ENCODE measurements at places on chromosomes 7 and 10.

DNA sequence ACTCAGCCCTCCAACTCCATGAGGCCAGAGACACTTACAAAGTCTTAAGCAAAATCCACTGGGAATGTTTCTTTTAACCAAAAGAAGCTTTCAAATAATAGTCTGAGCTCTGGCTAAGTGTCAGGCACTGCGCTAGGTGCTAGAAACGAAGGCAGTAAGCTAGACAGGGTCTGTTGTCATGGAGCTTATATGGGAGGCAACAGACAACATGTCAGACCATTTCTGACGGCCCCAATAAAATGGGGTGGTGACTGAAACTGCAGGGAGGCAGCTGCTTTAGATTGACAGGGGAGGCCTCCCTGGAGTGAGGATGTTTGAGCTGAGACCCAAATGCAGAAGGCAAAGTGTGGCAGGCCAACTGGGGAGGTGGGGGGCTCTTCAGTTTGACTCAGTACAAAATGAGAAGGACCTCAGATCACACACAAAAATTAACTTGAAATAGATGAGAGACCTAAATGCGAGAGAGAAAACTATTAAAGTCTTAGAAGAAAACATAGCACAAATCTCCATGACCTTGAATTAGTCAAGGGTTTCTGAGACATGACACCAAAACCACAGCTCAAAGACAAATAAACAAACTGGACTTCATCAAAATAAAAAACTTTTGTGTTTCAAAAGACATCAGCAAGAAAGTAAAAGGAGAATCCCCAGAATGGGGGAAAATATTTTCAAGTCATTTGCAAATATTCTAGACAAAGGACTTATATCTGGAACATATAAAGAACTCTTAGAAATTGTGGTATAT, 40.6 kb downstream of the SH3PXD2A start:
- no peak for DNase-seq

GRCh38 chr10:57973451-57973850, 294.2 kb downstream of the IPMK start:
- DNase-seq, result no peak

- peak; percentile 47 for DNase-seq
These were observed 15.3 kb downstream of the SFRP4 start for GRCh38 chr7:37901236-37901827.

DNA sequence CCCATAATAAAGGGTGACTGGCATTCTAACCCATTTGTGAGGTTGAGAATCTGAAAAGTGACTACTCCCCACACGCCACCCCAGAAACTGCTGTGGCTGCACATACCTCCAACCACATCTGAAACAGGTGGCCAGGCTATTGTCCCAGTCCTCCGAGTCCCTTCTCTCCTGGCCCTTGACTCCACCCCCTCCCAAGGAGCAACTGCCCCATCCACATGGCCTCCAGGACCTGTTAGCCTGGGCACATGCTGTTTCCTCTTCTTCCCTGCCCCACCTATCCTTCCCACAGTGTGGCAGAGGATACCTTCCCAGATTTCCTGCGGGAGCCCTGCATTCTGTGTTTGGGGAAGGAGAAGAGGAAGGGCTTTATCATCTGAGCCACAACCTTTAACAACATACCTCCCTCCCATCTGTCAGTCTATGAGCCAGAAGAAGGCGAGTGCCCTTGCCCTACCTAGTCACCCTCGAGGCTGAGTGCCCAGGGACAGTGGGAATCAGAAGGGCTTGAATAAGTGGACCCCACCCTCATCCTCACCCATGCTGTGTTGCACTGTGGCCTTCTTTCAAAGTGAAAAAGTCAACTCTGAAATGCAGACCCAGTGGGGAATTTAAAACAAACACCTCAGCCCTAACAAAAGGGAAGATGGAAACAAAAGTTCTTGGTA, 11.9 kb downstream of the STEAP1B start:
- DNase-seq, result no peak

DNA sequence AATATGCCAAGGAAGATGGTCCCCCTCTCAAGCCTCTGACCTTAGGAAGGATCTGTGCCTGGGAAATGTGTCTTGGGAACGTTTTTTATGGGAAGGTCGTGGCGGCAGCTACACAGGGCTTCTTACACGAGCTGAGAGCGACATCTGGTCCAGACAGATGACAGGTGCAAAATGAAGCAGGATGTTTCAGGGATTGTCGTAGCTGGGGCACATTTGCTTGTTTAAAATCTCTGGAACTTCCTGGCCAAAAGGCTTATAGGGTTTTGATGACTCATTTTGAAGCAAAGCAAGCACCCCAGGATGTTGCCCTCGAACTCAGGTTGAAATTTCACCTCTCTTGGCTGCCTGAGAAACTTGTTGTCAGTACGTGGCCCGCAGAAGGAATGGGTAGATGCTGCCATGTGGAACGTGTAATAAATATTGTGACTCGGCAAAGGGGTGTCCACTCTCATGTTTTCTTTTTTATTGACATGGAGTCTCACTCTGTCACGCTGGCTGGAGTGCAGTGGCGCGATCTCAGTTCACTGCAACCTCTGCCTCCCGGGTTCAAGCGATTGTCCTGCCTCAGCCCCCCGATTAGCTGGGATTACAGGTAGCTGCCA, 117.5 kb downstream of the CAMK1D start:
- no peak for DNase-seq

GRCh38 chr10:8055420-8056349, 1.2 kb downstream of the GATA3 start:
- no peak for DNase-seq

DNA sequence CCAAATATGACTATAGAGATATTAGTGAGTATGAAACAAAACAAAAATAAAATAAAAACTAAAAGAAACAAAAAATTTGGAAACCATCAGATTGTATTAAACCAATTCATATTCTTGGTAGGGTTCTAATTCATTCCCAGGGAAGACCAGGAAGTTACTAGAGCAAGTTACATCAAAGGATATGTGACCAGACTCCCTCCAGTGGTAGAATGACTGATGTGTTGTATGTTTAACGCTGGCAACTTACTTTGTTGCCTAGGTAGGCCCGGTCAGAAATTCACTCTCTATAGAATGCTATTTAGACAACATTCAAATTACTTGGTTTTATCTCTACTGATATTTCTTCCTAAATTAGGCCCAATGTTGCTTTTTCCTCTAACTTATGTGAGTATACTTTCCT, 5.2 kb downstream of the PHYHIPL start:
- DNase-seq, result peak; percentile 61

DNA sequence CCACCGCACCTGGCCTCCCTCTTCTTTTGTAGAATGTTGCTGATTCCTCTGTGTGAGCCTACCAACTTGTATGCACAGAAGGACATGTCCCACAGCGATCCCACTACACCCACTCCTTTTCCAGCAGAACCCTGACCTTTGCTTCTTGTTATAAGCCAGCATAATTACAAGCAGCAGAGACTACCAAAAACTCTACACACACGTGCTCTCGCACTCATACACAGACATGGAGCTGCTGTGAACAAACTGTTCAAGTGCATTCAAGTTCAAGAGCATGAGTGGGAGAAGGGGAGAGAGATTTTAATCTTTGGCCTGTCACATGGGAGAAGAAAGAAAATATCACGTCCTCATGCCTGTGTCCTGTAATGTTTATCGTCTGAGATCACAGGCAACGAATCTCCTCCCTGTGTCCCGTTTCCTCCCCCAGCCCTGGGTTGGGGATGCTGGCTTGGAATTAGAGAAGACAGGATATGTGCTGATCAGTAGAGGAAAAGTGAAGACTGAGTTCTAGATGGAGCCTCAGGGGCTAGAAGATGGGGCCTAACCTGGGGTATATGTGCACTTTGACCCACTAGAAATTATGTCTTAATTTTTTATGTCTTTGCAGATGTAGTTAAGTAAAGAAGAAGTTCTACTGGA, 79.6 kb downstream of the NHLRC2 start:
- no peak for DNase-seq

- DNase-seq, result peak; percentile 63
These were observed 5.0 kb downstream of the MXI1 start for GRCh38 chr10:110212119-110213006.

DNA sequence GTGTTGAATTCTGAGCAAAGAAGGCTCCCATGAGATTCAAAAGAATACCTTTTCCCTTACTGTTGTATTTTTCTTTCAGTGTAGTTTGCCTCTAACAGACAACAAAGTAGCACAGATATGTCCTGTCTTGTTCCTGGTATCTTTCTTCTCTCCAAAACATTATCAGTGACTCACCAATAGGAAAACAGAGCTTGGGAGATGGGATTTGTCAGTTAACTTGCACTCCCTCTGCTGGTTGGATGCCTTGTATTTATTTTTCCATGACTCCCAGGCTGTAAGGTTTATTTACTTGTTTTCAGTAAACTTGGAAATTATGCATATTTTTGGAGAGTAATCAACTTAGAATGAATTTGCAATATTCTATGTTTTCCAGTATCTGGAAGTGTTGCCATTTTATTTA, 129.7 kb downstream of the SAMD9 start:
- DNase-seq, result peak; percentile 9

GRCh38 chr10:71131096-71131495, 81.3 kb upstream of the UNC5B start:
- DNase-seq, result no peak

DNA sequence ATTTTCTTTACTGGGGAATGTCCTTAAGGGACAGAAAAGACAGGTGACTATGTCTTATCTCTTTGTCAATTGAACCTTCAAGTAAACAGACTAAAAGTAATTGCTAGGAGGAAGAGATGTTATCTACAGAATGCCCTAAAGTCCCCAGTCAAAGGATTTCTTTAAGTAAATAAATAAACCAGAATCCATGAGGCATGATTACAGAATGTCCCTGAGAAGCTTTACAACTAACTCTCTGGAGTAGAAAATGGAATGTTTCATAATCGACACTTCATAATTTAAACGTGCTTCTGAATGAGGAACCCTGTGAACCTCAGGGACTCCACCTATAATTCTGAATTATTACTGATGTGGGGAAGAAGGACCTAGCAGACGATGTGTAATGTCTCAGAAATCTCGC, 187.9 kb upstream of the IMMP2L start:
- no peak for DNase-seq

GRCh38 chr10:31135171-31135570, 103.5 kb upstream of the ZNF438 start:
- DNase-seq, result no peak

Data from Jurkat, Clone E6-1 (cell line).